ENCODE measurements at places on chromosomes 5 and 9.
A peak's percentile ranks its signal among the peaks of the same experiment; 100 is the strongest.

DNA sequence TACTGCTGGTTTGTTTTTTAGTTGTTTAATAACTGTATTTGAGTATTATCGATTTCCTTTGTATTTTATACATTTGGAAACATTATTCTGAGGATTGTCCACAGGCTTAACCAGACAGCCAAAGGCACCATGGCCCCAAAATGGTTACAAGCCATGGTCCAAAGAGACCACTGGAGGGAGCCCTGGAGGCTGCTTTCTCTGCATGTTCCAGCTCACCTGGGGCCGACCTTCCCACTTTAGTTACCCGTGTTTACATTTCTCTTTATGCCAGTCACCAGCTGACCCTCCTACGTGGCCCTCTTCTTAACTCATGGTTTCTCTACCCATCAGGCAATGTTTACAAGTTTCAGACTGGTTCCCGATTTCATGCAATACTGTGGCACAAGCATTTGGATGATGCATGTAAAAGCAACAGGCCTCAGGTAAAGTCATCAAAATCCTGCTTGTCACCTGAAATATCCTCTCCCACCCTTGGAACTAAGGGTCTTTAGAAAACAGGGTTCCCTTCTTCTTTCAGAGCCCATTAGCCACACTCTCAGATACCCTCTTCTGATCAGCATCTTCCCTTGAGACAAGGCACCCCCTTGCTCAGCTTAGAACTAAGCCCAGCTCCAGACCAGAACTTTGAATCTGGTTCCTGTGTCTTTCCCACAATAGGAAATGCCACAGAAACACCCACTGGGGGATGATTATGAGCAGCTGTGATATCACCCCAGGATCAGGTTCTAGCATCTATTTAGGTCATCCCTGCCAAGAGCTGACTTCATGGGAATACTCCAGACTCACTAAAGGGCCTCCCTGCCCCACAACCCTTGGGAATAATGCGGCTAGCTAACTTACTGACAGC lies 49.9 kb upstream of the GARNL3 start:
- peak; percentile 29 for DNase-seq

DNA sequence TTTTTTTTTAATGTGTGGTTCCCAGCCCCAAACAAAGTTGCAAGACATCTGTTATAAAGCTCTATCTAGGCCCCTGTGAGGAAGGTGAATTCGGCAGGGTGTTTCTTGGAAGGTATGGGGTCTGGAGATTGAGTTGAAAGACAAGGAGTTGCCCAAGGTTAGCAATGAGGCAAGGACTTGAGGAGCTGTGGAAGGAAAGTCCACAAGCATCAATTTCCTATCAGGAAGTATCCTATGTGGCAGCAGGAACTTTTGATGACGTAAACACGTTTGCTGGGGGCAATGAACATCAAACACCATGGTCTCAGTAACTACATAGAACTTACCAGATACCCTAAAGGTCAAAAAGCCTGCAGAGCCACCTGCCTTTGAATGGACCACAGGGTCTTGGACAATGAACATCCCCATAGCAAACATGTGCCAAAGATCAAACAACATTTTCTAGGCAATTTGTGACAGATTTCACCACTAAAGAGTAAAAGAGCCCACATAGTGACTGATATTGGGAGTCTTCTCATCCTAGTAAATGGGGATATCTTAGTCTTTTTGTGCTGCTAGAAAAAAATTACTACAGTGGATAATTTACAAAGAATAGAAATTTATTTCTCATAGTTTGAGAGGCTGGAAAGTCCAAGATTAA lies 145.1 kb downstream of the GCNT1 start:
- no peak for DNase-seq

GRCh38 chr5:39801306-39801705 lies 376.5 kb upstream of the DAB2 start:
- no peak for DNase-seq

GRCh38 chr9:98550206-98550820 lies 158.4 kb downstream of the GABBR2 start:
- DNase-seq: no peak

DNA sequence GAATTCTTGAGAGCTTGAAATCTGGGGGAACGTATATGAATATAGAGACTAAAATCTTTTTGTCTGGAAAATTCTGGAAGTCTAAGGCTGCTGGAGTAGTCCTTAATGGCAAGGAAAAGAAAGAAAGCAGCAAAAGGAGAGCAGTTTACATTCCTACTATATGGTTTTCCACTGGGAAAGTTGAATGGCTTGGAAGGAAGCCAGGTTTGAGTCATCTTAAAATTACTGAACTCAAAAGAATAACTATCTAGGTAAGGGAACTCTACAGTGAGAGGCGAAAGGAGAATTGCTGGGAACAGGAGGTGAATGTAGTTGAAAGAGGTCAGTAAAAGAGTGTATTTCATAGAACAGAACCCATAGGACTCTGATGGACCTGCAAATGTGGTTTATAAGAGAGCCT lies 258.1 kb upstream of the EDIL3 start:
- no peak for DNase-seq

DNA sequence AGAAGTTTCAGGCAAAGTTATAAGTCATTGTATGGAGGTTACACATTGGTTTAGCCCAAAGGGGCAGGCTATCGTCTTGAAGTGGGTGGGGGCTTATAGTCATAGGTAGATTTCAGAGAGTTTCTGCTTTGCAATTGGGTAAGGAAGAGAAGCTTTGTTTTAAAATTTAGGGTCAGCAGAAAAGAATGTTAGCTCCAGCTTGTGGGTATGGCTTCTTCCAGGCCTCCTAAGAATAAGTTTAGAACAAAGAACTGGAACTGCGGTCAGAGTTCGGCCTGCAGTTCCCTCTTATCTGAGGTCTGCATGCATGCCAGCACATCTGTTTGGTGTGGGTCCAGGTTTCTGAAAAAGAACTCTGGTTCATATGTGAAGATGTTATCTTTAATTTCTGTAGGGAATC lies 96.1 kb downstream of the CYFIP2 start:
- DNase-seq: no peak

- peak; percentile 30 for DNase-seq
Observed at GRCh38 chr9:22622815-22623214, 176.2 kb downstream of the DMRTA1 start.

- no peak for DNase-seq
Observed at GRCh38 chr5:125276096-125276495, 529.7 kb upstream of the ZNF608 start.

- no peak for DNase-seq
Observed at GRCh38 chr5:33631786-33632185, 191.0 kb downstream of the TARS1 start.

DNA sequence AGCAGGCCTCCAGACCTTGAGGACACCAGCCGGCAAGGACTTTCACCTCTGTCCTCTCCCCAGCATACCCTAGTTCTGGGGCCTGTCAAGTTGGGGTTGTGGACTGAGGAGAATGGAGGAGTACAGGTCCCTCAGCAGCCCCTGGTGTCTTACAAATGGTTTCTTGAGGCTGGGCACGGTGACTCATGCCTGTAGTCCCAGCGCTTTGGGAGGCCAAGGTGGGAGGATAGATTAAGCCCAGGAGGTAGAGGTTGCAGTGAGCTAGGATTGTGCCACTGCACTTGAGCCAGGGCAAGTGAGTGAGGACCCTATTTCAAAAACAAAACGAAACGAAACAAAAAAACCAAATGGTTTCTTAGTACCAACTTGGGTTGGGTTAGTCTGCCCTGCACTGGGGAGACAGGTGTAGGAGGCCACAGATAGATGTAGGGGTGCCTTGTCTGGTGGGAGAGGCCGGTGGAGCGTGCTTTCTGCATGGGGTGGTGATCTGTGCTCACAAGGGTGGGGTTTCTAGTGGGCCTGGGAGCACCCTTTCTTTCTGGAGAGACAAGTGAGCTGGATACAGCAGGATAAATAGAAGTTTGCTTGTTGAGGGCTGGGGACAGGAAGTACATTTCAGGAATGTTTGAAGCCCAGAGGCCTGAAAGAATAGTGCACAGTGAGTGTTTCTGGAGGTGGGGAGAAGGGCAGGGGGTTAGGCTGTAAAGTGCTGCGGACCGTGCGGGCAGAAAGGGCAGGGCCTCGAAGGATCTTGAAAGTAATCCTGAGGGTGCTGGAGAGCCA lies 37.7 kb upstream of the PSD2 start:
- no peak for DNase-seq

GRCh38 chr9:38141746-38142591 lies 72.9 kb upstream of the SHB start:
- no peak for DNase-seq

DNA sequence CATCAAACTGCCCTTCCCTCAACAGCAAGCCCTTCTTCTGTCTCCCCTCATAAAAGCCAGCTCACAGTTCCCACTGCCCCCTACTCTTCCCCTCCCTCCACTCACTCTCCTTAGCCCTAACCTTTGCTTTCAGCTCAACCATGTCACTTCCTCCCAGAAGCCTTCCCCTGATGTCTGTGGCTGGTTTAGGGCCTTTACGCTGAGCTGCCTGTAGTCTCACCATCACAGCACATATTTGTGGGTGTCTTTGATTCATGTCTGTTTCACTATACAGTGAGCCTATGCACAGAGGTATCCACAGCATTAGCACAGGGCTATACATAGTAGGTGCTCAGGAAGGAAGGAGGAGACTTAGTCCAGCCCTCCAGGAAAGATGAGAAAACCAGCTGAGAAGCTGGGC lies 34.7 kb downstream of the C9orf50 start:
- DNase-seq: no peak

- no peak for DNase-seq
Observed at GRCh38 chr9:114315723-114316363, 7.1 kb upstream of the ORM1 start.

- DNase-seq: peak; percentile 86
Observed at GRCh38 chr5:175892015-175892800, 20.8 kb downstream of the CPLX2 start.

GRCh38 chr5:89981878-89982773 lies 427.4 kb downstream of the CETN3 start:
- DNase-seq: no peak

DNA sequence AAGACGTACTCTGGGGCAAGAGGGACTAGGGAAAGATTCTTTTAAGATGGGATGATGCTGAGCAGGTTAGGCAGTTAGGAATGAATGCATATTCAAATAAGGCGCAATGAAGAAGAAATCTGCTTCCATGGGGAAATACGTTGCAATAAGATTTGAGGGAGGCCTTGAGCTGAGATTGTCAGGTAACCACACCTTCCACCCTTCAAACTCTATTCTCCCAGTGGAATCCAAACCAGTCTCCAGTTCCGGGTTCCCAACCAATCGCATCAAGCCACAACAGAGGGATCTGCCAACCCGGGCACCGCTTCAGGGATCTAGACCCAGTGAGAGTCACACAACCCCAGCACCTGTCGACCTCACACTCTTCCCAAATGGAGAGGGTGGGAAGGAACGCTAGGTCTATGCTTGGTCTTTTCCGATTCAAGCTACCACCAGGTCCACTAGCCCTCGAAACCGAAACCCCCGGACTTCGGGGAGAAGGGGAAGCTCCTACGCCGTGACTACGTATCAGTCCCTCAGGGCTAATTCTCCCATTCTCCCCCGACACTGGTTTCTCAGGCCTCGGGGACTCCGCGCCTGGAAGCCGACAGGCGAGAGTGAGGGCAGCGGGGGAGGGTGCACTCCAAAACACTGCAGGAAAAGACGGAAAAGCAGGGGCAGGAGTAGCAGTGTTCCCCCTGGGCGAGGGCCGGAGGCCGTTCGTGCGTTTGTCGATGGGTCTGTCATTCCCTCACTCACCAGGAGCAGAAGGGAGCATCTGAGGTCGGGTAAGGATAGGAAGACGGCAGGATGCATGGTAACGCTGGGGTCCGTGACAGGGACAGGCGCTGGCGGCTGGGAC lies 534 bp downstream of the ERP44 start:
- DNase-seq: no peak

GRCh38 chr5:132480546-132480892 lies 10.1 kb downstream of the IRF1 start:
- DNase-seq: no peak

- no peak for DNase-seq
Observed at GRCh38 chr5:93607367-93608258, 24.6 kb downstream of the NR2F1 start.

- no peak for DNase-seq
Observed at GRCh38 chr5:42306287-42306686, 117.0 kb upstream of the GHR start.

DNA sequence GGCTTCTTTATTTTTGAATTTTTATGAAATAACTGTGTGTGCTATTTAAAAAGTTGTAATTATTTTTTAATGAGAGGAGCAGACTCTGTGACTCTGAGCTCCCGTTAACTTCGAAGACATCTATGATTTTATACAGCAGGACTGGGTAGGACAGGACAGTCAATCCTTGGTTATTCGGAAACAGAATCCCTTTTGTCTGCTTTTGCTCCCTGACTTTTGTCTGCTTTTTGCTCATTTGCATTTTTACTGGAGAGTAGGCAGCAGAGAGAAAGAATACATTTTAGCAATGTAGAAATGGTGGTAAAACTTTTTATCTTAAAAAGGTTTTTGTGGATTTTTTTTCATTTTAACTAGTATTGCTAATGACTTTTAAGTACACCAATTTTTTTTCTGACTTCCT lies 303.6 kb downstream of the ARHGAP26 start:
- DNase-seq: no peak

GRCh38 chr9:2761424-2761823 lies 44.1 kb downstream of the KCNV2 start:
- no peak for DNase-seq

GRCh38 chr5:96680759-96681470 lies 18.7 kb downstream of the CAST start:
- DNase-seq: no peak

GRCh38 chr9:137205126-137206069 lies at the start of the genes NDOR1 and TMEM203:
NDOR1 (plus strand) TSS chr9:137205700; CDS start chr9:137205778, 78 bp downstream.
TMEM203 (minus strand) TSS chr9:137205648; CDS start chr9:137205414, 234 bp downstream.
- DNase-seq: peak; percentile 13

DNA sequence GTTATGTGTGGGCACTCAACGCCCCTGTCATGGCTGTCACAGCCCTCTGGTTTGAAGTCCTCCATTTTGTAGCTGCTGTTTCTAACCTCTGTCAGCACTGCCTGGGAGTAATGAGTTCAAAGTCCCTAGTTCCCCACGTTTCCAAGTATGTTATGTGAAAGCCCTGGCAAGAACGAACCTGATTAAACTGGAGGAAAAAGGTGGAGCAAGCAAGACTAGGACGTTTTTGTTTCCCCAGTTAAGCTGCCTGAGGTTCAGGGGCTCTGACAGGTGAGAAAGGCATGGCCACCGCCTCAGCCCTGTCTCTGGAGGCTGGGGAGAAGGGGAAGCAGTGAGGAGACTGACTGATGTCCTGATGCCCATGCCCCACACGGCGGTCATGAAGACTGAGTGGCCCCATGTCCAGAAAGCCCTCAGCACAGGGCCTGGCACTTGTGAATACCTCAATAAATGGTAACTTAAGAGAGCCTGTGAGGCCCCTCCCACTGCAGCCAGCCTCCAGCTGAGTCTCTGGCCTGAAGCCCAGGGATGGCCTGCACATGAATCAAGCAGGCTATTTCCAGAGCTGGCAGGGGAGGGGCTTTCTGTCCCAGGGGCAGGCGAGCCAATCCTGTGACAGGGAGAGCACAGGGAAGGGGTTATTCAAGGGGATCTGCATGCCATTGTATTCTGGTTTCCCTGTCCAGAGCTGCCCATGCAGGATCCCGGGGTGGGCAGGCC lies 61.8 kb downstream of the PFDN1 start:
- no peak for DNase-seq

GRCh38 chr9:131018621-131019020 lies 9.6 kb downstream of the LAMC3 start:
- no peak for DNase-seq

- DNase-seq: no peak
Observed at GRCh38 chr9:70947511-70947910, 173.9 kb downstream of the TRPM3 start.

GRCh38 chr9:119071636-119072035 lies 297.6 kb downstream of the BRINP1 start:
- DNase-seq: no peak

GRCh38 chr9:22285066-22285465 lies 161.6 kb upstream of the DMRTA1 start:
- DNase-seq: no peak

All from NCI-H524 treated with DMSO at 0.1 percent for 48 hours (cell line).